ENCODE measurements at places on chromosomes 4 and X.

GRCh38 chrX:2320580-2321327 is 180.0 kb downstream of the DHRSX start:
- DNase-seq: no peak

- no peak for DNase-seq
Observed at GRCh38 chr4:122583906-122584305, 37.0 kb downstream of the IL21 start.

GRCh38 chr4:114041117-114041475 is 61.6 kb upstream of the ARSJ start:
- no peak for DNase-seq

DNA sequence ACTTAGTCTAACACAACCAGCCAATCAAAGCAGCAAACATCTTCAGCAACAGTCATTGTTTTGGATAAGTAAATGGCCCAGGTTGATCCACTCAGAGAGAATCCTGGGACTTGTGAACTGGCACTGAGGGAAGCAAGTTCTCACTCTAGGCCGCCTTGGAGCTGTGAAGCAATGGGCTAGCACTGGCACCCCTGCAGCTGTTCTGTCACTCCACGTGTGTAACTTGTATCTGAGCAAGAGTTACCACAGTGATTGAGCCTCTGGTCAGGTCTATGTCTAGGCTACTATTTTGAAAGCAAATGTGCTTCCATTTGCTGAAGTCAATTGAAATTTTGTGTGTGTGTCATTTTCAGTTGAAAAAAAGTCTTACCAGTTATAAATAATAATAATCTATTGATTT is 57.2 kb upstream of the HS3ST1 start:
- no peak for DNase-seq

DNA sequence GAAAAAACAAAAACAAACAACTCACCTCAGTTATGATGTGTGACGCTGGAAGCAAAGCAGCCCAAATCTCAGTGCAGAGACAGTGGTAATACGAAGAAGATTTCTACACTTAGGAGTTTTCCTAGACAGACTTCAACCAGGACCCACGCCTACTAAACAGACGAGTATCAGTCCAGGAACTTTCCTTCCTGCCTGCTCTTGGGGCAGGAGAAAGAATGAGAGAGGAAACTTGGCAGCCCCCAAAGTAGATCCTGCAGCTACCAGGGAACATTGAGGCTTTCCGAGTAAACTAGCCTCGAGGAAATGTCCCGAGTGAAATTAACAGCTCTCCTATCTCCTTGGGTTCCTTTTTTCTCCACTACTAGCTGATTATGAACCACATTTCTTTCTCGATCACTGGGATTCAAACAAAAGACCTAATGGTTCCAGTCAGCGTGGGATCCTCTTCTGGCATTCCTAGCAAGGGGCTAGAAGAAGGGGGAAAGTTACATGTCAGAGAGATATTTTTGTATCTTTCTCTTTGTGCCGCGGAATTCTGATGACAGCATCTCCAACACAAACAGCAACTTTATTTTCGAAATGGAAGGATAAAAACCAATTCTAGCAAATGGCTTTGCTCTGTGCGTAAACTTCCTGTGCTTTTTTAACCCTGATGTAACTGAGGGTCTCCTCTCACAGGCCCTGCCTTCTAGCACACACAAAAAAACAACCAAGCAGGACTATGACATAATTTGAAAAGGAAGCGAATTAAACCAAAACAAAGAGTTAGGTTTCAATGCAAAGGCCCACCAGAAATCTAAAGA is 53.2 kb downstream of the PPM1K start:
- no peak for DNase-seq

Data from stimulated activated CD4-positive, alpha-beta T cell treated with anti-CD3 and anti-CD28 coated beads, Interleukin-2, amount 100 ng/mL, for 48 hours (primary cell).